ENCODE measurements at places on chromosomes 5 and 9.

- no peak for DNase-seq
Observed at GRCh38 chr5:151461312-151461711, 13.9 kb downstream of the SLC36A1 start.

GRCh38 chr9:73011956-73012355, 59.1 kb upstream of the ALDH1A1 start:
- DNase-seq, result no peak

- DNase-seq, result no peak
Observed at GRCh38 chr9:36119476-36119875, 17.1 kb upstream of the GLIPR2 start.

DNA sequence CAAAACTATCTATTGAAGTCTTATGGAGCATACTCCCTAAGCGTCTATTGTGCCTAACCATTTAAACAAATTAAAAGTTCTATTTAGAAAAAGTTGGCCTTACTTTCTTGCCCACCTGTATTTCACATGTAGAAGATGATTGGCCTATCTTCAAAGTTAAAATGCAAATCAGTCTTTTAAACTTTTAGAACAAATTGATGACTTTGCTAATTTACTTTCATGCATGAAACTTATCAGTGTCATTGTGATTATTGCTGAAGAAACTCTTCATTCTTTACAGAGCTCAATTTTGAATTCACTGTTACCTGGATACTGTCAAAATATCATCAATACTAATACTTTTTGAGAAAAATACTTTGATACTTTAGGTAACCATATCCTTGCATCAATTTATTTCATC, 216.1 kb downstream of the COX7C start:
- no peak for DNase-seq

- DNase-seq, result peak; percentile 81
Observed at GRCh38 chr5:132497488-132497997, 7.0 kb upstream of the IRF1 start.
